ENCODE measurements at places on chromosomes 12 and 14. TPM values are rescaled to one million over a fixed set of nuclear protein-coding genes. Genes with fewer than 3 reads are reported as not detected.

Gene SPPL3
- 9.0 TPM for total RNA-seq

Gene RITA1
- 11.8 TPM for total RNA-seq

Gene PLCZ1
- not detected for total RNA-seq

Gene TDRD9
- total RNA-seq, result 0.30 TPM

Gene STAC3
- 0.08 TPM for total RNA-seq

Gene RNASE3
- total RNA-seq, result not detected
